ENCODE measurements at places on chromosomes 6 and 20.

DNA sequence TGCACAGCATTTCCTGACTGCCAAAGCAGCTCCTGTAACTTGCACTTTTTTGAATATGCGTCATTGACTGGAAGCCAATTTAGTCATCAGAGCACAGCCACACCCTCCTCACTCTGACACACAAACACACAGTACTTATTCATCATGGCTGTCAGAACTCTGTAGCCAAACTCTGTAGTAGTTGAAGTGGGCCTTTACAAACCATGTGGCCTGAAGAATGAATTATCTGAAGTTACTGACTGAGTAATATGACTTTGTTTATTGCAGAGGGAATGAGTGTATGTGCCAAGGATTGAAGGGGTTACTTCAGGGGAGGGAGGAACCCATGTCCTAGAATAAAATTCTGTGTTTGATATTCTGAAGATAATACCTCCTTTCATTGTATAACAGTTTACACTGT, 102.7 kb downstream of the FIG4 start:
- DNase-seq: peak; percentile 90

DNA sequence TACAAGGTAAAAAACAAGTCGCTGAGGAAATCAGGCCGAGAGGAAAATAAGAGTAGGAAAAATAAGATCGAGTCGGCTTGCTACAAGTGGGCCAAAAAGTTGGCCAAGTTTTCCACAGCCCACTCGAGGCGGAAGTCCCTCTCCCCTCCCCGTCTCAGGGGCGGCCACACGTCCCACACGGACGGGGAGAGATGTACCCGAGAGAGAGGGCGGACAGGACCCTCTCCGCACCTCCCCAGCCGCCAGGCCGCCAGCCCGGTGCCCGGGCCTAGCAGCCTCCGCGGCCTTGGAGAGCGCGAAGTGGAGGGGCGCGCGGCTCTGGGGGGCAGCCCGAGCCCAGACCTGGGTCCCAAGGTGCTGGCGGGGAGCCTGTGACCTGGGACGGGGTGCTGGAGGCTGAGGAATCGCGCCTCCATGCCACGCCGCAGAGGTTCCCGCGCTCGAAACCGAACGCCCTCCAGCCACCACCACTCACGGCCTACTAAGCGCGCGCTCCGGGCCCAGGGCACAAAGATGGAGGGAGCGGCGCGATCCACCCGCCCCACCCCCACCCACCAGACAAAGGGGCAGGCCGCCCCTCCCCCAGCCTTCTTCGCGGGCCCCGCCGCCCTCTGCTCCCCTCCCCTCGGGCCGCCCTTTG, 1.9 kb upstream of the HMGA1 start:
- no peak for DNase-seq

DNA sequence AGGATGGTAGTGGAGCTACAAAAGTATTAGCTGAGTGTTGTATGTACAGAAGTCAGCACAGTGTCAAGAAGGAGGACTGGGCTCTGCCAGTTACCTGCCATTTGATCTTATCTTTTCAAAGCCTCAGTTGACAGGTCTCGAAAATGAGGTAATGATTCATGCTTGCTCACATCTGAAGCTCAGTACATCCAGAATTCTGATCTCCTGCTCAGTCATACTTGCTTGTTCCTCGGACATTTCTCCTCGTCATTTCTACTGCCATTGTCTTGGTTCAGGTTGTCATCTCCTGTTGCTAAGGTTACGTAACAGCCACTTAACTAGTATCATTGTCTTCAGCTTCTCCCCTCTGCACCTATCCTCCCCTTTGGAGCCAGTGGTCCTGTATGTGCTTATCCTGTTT, 89.5 kb downstream of the SLX4IP start:
- DNase-seq: peak; percentile 77

DNA sequence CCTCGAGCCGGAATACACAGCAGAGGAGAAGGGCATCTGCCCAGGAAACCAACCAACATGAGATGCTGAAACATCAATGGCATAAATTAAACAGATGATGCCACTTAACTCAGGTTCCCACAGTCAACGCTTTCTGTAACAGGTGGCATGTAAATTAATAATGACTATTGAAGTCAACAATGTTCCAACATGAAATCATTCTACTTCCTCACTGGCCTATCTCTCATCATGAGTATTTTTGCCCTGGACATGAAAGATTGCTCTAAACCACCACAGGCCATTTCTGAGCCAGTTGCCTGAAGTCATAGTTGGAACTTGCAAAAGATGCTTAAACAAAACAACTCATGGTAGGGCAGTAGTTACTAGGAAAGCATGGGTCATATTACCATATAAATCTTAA, 397.9 kb upstream of the JARID2 start:
- peak; percentile 19 for DNase-seq

DNA sequence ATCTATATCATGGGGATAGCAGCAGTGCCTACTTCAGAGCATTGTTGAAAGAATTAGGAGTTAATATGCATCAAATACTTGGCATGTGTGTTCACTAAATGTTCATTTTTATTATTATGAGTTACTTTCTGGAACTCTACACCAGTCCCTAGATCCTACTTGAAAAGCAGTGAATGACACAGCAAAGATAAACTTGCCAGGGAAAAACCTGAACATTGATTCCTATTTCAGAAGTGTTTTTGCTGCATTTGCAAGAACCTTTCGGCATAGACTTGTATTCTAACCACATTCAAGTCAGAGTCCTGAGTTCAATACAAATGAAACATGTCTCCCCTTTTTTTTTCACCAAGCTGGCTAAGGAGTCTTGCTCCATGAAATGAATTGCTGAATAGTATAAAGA, 187.4 kb upstream of the TAB2 start:
- no peak for DNase-seq

DNA sequence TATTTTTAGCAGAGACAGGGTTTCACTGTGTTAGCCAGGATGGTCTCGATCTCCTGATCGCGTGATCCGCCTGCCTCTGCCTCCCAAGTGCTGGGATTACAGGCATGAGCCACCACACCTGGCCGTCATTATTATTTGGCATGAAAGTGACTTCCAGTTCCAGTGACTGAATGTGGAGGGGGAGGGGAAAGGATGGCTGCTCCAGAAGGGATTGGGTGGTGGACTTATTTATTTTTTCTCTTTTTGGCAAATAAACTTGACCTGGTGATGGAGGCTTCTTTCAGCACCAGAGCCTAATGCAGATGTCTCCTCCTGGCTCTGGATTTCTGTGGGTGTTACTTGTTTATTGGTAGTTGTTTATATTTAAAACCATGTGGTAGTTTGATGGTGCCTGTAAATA, 16.9 kb upstream of the SLC22A23 start:
- DNase-seq: no peak

DNA sequence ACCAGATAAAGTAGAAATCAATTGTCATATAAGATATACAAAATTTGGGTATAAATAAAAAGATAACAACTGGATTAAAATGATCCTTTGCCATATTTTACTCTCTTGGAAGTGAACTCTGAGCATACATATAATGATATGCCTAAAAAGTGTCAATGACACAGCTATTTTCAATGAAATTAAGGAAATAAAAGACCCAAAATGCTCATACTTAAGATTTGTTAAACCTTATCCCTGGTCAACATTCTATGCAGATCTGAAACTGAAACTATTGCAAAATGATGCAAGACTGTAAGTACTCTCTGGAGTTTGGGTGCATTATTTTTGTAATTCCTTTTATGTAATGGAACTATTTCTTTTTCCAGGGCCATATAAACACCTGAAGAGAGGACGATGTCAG, 119.0 kb upstream of the SGK1 start:
- DNase-seq: no peak

DNA sequence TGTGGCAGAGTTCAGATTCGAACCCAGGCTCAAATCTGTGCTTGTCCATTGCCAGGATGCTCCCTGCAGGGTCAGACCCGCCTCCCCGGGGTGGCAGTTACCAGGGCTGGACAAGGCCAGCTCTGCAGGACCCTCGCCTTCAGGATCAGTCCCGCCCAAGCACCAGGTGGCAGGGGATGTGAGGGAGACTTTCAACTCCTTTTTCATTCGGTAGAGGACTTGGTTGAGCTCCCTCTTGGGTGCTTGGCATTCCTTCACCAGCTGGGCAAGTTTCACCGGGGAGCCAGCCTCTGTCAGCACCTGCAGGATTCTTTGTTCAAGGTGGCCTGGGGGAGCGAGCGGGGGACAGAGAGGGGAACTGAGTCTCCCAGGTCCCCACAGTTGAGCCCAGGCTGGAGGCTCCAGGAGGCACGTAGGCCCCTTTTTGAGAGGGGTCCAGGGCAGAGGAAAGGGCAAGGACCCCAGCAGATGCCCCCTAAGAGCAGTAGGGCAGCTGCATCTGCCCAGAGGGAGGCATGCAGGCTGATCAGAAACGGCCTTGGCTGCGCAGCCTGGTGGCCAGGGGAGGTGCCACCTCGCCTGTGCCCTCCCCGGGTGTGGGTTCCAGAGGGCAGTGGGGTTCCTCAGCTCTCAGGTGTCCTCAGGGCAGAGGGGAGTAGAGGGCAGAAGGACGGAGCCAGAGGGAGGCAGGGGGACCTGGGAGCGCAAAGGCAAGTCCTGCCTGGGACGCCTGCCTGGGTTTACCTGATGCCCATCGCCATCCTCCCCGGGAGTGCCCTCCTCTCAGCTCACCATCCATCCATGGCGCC, 3.9 kb downstream of the ZBP1 start:
- no peak for DNase-seq

GRCh38 chr20:5065879-5066383, 53.8 kb downstream of the PCNA start:
- DNase-seq: peak; percentile 97

DNA sequence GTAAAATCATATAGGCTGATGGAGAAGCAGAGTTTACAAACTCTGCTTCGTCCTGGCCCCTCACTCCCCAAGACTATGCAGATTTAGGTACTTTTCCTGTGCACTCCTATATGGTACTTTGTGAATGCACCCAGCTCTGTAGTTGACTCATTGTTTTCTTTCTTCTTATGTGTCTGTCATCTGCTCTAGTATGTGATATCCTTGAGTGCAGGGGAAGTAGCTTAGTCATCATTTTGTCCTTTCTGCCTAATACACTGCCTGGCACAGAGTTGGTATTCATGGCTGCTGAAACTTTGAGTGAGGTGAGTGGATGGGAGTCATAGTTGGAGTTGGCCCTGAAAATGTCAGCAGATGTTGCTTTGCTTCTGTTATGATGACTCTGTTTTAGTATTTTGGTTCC, 222.6 kb downstream of the RNF144B start:
- DNase-seq: no peak

GRCh38 chr20:57707849-57708693, 1.7 kb downstream of the PMEPA1 start:
- DNase-seq: no peak

DNA sequence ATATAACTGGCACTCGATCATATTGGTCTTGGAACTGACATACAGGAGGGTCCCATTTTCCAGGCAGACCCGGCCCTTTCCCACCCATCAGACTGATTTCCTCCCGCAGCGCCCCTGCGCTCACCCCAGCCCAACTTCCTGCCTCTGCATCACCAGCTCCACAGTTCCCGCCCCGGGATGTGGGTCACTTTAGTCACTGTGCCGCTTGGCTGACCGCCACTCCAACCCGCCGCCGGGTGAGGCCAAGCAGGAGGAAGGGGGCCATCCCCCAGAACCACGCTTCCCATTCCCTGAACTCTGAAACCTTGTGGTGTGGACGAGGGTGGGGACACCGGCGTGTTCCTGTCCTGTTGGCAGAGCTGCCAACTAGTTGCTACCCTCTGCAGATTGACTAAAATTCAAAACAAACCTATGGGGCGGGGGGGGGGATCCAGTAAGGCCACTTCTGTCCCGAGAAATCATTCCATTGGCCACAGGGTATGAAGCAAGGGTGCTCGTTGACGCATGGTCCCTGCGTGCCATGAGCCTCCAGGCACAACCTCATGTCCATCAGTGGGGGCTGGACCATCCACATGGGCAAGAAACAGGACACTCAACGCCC, 12.3 kb downstream of the TGM2 start:
- no peak for DNase-seq

- no peak for DNase-seq
These were observed 7.9 kb upstream of the GPRC6A start for GRCh38 chr6:116836606-116837342.

DNA sequence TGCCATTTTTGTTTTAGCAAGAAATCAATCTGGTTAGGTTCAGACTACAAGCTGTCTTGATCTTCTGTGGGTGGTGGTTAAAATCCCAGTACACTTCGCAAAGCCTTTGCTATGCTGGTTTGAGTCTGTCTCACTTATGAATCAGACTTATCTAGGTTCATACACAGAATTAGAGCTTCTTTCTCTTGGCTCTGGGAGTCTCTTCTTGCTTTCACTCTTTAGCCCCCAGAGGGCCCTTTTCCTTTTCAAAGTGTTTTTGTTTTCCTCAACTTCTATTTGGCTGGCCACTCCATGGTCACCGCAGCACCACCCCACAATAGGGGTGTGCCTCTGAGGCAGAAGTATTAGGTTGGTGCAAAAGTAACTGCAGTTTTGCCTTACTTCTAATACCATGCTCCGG, 21.3 kb downstream of the ECI2 start:
- DNase-seq: no peak

DNA sequence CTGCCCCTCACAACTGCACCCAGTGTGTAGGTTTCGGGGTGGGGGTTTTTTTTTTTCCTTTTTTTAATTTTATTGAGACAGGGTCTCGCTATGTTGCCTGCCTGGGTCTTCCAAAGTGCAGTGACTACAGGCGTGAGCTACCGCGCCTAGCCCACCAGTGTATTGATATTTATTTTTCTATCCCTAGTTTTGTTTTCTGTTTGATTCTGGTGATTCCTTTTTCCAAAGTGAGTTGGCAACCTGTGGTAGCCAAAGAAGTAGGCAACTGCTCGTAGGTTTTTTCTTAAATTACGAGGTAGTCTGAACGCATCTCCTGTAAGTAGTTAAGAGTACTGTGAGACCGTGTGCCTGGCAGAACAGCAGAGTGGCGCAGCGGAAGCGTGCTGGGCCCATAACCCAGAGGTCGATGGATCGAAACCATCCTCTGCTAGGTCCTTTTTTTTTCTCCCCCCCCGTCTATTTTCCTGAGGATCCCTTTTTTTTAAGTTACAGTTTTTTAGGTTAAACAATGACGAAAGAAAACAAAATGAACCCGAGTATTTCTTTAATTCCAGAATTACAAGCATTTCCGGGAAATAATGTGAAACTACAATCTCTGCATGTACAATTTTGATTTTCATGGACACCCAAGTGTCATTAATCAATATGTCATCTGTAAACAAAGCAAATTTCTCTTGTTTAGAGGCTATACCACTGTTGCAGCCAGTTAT, 78.7 kb upstream of the BTN3A2 start:
- no peak for DNase-seq

DNA sequence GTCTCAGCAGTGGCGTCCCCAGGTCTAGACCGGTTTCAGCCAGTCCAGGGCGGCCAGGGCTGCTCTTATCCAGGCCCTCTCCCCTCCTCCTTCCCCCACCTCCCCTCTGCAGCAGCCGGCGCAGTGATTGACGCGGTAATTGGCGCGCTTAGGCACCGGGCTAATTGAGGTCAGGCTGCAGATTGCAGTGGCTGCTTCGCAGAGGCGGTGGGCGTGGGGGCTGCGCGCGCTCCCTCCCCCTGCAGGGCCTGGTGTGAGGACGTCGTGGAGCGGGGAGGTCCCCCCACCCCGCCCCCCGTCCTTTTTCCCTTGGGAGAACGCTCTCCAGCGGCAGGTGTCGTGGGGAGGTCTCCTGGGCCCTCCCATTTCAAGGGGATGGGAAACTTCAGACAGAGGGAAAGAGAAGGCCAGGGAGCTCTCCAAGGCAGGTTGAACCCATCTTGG, 70.4 kb upstream of the BLCAP start:
- no peak for DNase-seq

GRCh38 chr20:1633535-1633934, 13.7 kb upstream of the SIRPB1 start:
- no peak for DNase-seq

- no peak for DNase-seq
These were observed 73.0 kb downstream of the YTHDF1 start for GRCh38 chr20:63142933-63143332.

Data from foreskin keratinocyte (primary cell).